Activated naive CD8-positive, alpha-beta T cell treated with anti-CD3 and anti-CD28 coated beads, Interleukin-2, amount 10 ng/mL, durations not matched to agents 7 days and 5 days (primary cell): ENCODE measurements at places on chromosomes 4 and X.
A peak's percentile ranks its signal among the peaks of the same experiment; 100 is the strongest.

DNA sequence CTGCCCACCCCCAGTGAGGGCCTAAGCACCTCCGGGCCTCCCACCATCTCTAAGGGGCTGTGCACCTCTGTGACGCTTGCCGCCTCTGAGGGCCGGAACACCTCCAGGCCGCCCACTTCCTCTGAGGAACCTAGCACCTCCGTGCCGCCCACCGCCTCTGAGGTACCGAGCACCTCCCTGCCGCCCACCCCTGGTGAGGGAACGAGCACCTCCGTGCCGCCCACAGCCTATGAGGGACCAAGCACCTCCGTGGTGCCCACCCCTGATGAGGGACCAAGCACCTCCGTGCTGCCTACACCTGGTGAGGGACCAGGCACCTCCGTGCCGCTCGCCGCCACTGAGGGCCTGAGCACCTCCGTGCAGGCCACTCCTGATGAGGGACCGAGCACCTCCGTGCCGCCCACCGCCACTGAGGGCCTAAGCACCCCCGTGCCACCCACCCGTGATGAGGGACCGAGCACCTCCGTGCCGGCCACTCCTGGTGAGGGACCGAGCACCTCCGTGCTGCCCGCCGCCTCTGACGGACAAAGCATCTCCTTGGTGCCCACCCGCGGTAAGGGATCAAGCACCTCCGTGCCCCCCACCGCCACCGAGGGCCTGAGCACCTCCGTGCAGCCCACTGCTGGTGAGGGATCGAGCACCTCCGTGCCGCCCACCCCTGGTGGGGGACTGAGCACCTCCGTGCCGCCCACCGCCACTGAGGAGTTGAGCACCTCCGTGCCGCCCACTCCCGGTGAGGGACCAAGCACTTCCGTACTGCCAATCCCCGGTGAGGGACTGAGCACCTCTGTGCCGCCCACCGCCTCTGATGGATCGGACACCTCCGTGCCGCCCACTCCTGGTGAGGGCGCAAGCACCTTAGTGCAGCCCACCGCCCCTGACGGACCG, 977 bp downstream of the MAGEE1 start:
- peak; percentile 59 for DNase-seq

DNA sequence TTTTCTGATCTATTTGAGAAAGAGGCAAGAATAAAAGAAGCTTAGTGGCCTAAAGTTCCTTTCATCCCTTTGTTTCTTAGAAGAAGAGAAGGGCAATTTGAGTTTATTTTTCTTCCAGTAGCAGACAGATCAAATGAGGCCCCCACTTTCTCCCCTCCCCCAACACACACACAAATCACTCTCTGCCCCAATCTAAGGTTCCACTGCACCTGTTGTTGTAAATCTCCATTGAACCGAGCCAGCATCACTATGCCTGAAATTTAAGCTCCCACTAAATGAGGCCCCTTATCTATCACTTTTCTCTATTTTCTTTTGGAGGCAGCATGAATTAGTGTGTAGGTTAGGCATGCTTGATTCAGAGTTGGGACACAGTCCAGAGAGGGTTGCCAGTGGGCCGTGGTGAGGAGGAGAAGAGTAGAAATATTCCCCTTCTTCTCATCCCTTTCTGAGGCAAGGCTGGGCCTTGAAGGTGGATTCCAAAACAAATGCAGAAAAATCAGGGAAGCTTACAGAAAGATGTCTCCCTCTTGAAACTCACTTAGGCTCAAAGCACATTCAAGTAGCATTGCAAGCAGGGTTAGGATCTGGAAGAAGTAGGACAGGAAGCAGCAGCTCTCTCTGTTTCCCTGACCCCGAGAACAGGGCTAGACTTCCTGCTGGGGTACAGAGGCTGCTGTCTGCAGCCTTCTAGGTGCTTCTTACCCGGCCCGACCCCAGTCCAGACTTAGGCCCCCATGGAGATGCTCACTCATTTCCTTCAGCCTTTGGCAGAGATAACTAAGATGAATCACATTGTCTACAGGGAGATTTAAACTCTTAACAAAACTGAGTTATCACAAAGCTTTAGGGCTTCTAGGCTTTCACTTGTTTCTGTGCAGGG, 70.7 kb downstream of the RASL11B start:
- no peak for DNase-seq

GRCh38 chr4:79050541-79050880, 111.3 kb upstream of the PAQR3 start:
- no peak for DNase-seq

- DNase-seq = no peak
Observed at GRCh38 chrX:9708086-9708485, 57.6 kb downstream of the GPR143 start.

- no peak for DNase-seq
Observed at GRCh38 chr4:159416996-159417395, 314.1 kb downstream of the RAPGEF2 start.

DNA sequence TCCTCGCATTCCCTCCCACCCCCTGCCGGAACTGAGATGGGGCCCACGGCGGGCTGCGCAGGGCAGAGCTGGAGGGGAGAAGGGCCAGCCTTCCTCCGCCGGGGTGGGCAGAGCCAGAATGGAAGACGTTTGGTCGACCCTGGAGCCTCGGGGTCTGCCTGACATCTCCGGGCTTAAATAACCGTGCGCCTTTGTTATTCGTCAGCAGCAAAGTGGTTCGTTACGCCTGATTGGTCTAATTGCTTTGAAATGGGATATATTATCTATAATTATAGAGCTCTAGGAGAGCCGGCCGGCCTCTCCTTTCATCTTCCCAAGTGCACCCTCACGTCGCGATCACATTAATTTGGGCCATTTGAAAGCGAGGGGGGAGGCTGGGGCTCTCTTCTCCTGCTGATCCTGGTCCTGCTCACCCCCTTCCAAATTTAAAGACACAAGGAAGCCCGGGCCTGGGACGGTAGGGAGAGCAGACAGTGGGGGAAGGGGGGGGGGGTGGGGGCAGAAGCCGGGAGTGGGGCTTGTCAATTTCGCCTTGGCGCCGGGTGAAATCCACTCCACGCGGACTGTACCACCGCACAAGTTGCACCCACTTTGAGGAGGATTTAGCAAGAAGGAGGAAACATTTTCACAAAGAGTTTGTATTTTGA, 4.7 kb upstream of the MSX1 start:
- peak; percentile 17 for DNase-seq

- DNase-seq = no peak
Observed at GRCh38 chr4:10765386-10765785, 80.8 kb upstream of the CLNK start.

GRCh38 chrX:49269010-49269766, 405 bp upstream of the PPP1R3F start:
- peak; percentile 84 for DNase-seq

- no peak for DNase-seq
Observed at GRCh38 chrX:14997271-14997670, 124.0 kb downstream of the MOSPD2 start.

GRCh38 chr4:20176881-20177280, 74.8 kb upstream of the SLIT2 start:
- DNase-seq = no peak

- DNase-seq = peak; percentile 36
Observed at GRCh38 chrX:39766085-39766726, 331.6 kb downstream of the BCOR start.

DNA sequence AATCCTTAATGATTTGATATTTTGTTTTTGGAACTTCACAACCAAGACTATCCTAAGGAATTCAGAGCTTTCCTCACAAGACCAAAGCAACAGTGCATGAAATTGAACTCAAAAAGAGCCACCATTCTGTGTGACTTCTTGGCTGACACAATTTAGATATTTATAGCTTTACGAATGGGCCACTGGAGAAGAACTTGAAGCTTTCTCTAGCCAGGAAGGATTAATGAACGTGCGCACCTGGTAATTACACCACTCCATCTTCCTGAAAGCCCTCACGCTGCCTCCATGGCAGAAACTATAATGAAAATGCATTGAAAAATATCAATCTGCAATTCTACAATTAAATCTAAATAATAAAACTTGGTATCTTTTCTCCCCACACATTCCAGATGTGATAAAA, 1057.8 kb downstream of the DMD start:
- DNase-seq = no peak

DNA sequence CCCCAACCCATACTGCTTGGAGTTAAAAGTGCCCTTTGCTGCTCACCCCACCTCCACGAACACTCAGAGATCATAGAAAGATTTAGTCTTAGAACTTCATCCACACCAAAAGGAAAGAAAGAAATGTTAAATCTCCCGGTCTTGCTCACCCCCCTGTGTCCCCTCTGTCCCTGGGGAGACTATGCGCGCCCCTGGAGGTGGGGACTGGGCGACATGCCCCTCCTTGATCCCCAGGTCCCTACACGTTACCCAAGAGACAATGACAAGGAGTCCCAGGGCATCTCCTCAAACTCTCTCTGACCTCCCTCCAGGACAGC, 620 bp downstream of the ITM2A start:
- no peak for DNase-seq

- DNase-seq = no peak
Observed at GRCh38 chrX:103378990-103379389, 2.7 kb downstream of the BEX3 start.

DNA sequence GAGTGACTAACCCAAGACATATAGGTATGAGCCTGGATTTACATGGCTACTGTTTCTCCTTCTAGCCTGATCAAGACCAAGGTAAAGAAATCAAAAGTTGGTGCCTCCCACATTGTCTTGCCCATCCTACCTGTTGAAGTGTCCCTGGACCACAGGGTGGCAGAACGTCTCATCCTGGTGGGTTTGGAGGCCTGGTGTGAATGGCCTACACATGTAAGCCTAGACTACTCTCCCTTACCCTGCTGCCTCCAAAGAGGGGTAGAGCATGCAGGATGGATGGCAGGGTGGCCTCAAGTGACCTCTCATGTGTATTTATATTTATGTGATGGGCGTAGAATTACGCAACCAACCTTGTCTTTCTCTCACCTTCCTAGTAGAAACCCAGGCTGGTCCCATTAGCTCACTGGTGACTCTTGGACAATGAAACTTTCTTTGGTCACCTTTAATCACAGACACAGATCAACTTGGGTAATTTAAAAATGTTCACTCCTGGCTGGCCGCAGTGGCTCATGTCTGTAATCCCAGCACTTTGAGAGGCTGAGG, 73.3 kb upstream of the SOD3 start:
- DNase-seq = no peak

GRCh38 chr4:41158274-41158673, 56.1 kb downstream of the APBB2 start:
- DNase-seq = no peak

DNA sequence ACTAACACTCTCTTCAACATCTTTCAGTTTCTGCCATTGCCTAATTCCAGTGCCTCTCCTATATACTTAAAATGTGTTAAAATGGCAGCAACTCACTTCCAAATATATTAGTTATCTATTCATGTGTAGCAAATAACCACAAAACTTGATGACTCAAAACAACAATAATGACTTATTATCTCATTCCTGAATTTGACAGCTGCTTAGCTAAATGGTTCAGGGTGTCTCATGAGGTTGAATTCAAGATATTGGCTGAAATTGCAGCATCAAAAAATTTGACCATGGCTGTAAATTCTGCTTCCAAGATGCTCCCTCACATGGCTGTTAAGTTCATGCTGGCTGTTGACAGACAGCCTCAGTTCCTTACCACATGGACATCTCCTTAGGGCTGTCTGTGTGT, 25.3 kb downstream of the PITX2 start:
- DNase-seq = no peak

DNA sequence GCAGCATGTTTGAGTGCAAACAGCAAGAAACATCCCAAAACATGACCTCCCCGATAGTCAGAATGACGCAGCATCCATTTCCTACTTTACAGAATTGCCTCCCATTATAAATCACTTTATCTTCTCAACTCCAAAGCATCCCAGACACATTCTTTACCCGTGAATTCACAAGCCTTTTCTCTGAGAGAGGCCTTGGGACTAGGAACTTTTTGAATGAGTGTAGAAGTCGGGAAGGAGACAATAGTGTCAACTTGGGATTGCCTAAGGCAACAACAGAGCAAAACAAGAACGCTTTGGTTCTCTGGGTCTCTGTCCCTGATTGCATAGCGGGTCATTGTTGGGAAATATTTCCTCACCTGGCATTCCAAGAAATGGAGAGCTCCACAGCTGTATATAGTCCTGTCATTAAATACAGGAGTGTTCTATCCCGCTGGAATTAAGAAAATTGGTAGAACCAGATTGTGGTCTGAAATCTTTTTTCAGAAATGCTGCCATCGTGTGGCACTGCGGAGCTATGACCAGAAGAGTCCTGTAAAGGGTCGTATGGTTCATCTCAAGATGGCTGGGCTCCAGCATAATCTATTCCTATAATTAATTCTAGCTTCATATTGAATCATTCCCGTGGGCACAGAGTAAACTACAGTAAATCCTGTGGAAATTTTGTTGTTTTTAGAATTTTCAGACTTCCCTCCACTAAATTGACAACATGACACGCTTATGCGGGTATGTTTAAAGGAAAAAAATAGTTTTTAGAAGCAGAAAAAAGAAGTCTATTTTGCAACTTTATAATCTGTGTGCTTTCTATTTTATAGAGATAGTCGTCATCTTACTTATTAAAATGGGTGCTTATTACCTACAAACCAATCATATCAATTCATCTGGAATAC, 2.0 kb upstream of the SPP1 start:
- DNase-seq = no peak

- no peak for DNase-seq
Observed at GRCh38 chr4:7747062-7747385, 192.6 kb downstream of the AFAP1 start.

DNA sequence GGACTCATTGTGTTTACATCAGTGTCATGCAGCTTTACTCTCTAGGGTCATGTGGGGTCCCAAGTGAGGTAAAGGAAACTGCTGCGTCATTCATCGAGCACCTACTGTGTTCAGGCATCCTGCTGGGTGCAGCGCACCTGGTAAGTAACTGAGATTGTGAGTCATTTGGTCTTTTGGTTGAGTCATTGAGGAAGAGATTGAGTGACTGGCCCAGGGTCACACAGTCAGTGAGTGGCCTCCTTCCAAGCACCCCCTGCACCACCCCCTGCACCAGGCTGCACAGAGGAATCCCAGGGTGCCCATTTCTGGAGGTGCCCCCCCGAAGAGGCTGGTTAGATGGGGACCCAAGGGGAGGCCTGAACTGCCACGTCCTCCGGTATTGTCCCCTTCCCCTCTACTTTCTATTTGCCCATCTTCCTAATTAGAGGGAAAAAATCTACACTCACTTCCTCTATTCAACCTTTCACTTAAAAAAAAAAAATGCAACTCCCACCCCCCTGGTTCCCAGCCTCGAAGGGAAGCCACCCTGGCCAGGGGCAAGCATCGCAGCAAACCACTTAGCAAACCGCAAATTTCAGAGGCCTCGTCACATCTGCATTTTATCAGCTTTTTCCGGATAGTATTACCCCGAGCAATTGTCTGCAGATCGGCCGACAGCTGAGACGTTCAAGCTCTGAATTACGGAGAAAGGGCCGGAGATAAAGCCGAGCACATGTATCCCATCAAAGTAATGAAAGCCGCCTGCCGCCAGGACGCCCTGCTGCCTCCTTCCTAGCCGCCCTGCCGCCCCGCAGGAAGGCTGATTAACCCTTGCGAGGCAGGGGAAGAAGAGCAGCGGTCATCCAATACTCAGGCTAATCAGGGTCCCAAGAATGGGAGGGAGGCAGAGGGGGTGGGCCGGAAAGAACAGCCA, 96.3 kb upstream of the MSX1 start:
- DNase-seq = no peak

- no peak for DNase-seq
Observed at GRCh38 chr4:147808447-147808846, 76.6 kb downstream of the ARHGAP10 start.
